NCI-H526 (cell line): ENCODE measurements at places on chromosomes 1 and 21.

GRCh38 chr1:156177919-156178654, 15.8 kb upstream of the SLC25A44 start:
- DNase-seq, result no peak

GRCh38 chr1:29119121-29119929, 4.4 kb downstream of the TMEM200B start:
- DNase-seq, result no peak

DNA sequence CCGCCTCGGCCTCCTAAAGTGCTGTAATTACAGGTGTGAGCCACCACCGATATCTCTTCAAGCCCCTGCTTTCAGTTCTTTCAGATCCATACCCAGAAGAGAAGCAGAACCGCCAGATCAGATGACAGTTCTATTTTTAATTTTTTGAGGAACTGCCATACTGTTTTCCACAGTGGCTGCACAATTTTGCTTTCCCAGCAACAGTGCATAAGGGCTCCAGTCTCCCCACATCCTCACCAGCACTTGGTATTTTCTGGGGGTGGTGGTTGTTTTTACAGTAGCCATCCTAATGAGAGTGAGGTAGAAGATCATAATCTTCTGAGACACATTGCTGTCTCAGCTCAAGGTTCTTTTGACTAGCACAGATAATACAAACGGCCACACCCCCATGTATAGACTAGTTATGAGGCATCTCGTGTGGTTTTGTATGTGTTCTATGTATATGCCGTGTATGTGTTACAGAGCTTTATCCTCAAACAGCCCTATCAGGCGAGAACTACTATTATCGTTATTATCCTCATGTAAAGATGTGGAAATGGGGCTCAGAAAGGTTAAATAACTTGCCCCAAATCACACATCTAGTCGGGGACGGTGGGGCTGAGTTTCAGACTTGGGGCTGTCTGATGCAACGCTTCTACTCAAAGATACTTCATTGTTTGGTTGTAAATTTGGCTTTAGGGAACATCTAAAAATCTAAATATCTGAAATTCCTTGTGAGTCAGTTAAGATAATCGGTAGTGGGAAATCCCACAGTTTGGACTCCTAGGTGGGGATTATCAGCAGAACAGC, 12.0 kb downstream of the FHAD1 start:
- no peak for DNase-seq

- DNase-seq, result no peak
Measured at GRCh38 chr1:207026104-207026534, 6.4 kb downstream of the C1orf116 start.

DNA sequence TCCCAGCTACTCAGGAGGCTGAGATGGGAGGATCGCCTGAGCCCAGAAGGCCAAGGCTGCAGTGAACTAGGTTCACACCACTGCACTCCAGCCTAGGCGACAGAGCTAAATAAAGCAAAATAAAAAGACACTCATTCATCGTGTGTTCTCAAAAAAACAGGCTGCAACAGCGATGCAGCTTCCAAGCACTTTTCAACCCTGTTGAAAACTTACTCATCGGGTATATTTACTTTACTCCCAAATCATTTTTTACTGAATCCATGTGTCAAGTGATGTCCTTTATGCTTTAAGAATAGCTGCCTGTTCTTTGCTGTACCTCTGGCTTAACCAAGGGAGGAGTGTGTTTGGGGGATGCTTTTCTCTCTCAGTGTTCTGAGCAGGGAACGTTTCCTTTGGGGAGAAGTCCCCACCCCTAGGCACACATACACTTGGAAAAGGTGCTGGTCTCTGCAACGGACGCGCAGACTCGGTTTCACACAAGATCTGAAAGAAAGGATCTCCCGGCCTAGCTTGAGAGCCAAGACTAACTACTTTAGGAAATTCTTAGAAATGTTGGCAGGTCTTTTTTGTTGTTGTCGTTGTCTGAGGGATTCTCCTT, 1.4 kb downstream of the MAP1LC3C start:
- DNase-seq, result no peak
